Stromal cell of bone marrow (primary cell): ENCODE measurements at places on chromosomes 5 and 9.

DNA sequence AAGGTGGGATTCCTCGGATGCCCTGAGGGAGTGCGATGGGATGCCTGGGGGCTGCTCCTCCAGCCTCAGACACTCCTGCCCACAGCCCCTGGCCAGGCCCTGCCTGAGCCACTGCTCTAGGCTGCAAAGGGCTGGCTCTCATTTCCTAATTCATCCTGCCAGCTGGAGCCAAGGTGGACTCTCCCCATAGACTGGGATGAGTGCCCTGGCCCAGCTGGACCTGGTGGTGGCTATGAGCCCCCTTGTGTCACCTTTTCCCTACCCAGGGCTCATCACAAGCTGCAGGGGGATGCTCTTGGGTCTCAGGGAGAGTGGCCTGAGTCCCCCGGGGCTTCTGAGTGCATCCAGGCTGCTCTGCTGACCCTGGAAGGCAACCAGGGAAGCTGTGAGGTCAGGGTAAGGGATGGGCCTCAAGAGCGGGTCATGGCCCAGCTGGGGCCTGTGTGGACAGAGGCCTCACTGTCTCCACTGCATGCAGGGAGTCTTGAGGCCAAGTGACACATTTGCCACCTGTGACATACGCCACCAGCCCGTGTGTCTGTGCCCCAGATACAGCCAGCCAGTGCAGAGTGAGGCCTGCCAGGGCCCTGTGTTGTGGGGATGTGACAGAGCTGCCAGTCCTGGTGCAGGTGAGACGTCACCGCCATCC, 102.7 kb upstream of the IER5L start:
- no peak for DNase-seq

DNA sequence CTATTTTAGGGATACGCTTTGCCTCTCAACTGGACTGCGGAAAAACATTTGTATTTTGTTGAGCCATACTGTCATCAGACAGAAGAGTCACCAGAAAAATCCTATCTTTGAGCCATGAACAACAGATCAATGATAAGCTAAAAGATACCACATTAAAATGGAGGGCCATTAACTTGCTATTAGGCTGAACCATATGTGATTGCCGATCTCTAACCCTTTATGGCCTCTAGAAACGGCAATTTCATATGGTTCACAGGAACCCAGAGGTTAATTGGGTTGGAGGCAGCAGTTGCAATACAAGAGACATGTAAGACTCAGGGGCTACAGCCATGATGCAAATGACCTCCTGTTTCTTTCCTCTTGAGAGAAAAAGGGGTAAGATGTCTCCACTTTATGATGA, 69.8 kb downstream of the MYO10 start:
- no peak for DNase-seq

DNA sequence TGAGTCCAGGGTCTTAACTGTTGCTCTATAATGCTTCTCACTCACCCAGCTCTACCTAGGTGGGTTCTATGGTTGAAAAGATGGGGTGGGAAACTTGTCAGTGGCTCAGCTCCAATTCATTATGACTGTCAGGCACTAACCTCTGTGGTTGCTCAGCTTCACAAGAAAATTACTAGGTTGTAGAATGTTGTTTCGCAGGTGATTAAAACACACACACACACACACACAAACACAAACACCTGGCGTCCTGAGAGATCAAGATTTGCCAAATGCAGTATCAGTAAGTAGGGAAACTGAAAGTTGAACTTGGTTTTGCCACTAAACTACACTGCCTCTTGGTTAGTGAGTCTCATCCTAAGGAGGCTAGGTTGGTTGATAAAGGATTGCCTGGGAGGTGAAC, 2.8 kb downstream of the MCCC2 start:
- no peak for DNase-seq

GRCh38 chr9:123616707-123617106, 260.7 kb downstream of the CRB2 start:
- no peak for DNase-seq

DNA sequence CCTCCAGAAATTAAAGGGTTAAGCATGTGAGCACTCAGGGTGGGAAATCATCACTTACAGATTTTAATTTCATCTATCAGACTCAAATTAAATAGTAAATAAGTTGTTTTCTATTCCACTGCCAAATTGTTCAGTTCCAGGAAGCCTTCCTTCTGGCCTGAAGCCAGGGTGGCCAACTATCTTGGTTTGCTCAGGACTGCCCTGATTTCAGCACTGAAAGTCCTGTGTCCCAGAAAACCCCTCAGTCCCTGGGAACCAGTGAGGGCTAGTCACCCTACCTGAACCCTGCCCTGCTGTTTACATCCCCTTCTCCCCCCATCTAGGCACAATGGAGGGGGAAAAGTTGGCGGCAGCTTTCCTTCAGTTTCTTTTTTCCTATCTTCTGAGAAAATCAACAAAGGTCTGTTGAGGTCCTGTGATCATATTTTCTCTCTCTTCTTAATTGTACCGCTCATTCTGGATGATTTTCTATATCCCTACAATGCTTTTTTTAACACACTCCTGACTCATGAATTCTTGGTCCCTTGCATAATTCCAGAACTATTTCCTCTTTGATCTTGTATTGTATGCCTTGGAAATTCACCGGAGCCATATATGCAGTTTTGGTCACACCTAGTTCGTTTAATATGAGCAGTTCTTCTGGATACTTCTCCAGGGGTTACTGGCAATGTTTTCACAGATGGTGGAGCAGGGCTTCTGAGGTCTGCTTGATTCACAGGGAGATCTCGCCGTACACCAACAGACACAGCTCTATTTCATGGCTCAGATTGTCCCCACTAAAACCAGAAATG, 103.8 kb downstream of the MAP1B start:
- peak; percentile 41 for DNase-seq

DNA sequence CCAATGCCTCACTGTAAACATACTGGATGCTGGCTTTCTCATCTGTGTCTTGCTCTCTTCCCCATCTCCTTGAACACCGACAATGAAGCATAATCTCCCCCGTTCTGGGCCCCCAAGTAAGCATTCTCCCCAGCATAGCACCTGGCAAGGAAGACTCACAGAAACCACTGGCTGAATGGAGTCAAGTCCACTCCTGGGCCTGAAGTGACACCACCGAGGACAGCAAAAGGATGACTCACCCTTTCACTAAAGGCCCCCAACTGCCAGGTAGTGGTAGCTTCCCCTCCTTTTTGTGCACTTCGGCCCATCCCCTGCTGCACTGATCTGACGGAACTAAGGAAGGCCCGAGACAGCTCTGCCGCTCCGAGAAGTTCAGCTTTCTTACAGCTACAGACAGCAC, 9.4 kb downstream of the VDAC1 start:
- no peak for DNase-seq

DNA sequence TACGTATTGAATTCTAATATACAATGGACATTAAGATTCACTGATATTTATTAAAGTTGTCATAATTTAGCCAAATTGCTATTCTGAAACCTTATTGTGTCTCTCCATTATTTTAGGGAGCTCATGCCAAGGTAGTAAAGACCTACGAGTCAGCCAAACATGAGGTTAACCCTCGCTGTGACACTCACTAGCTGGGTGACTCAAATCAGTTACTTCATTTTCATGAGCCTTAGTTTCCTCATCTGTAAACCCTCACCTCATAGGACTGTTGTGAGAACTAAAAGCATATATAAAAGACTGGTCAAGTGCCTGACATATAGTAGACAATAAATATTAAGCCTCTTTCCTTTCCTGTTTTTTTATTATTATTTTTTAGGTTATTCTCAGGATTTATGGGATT, 44.0 kb upstream of the PCA3 start:
- no peak for DNase-seq

GRCh38 chr9:75168270-75169178, 80.2 kb downstream of the OSTF1 start:
- DNase-seq, result no peak

- DNase-seq, result no peak
Observed at GRCh38 chr9:32468740-32469139, 57.3 kb downstream of the RIGI start.

DNA sequence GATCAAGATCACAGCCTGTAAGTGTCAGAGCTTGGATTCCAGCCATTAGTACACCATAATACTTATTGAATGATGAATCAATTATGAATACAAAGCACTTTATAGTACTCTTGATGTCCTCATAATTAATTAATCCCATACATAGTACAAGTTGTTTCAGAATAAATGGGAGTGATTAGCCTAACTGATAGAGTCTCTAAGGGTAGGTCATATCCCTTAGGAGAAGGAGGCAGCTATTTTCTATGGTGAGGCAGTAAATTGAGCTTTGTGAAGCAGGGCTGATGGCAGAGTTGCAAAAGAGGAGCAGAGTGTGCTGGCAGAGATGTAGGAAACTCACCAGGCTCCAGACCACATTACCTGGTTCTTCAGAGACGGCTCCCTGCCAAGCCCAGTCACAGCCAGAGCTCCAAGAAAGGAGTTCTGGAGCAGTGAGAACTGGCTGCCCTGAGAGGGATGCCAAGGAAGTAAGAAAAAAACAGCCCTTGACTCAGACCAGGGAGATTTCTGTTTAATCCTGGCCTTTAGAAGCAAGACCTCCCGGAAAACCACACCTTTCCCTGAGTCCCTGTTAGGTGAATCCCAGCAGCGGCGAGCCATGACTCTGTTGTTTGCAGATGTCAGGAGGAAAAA, 112.9 kb downstream of the SH3TC2 start:
- no peak for DNase-seq

DNA sequence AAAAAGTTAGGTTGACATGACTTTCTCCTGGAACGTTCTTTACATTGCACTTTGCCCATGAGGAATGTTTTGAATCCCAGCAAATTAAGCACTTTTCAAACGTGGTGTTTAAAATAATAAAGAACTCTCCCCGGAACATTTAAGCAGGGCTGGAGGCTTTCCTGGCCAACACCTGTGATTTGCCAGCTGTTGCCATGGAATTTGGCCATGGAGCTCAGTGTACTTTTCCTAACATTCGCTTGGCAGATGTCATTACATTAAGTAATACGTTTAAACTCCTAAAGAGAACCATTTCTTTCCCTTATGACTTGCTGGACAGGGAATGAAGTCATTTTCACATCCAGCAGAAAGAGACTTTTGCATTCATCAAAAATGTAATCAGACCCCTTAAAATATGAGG, 146.1 kb downstream of the GAS1 start:
- no peak for DNase-seq

GRCh38 chr5:493119-493701, 31.0 kb downstream of the SLC9A3 start:
- no peak for DNase-seq
